Right atrium auricular region (tissue), 2 donors: ENCODE measurements at places on chromosomes 6 and 20. TPM values are rescaled to one million over a fixed set of nuclear protein-coding genes. Genes with fewer than 3 reads are reported as not detected.

DNA sequence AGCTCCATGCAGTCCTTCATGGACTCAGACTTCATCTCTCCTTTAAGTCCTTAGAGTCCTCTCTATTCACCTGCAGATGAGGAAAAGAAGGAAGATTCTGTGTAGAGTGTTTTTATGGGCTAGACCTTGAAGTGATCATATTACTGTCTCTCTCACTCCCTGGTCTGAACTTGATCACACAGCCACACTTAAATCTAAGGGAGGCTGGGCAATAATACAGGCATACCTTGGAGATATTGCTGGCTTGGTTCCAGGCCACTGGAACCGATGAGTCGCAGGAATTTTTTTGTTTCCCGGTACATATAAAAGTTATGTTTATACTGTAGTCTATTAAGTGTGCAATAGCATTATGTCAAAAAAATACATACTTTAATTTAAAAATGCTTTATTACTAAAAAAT, 59.2 kb upstream of the FOXO3 start:
- no peak for DNase-seq

DNA sequence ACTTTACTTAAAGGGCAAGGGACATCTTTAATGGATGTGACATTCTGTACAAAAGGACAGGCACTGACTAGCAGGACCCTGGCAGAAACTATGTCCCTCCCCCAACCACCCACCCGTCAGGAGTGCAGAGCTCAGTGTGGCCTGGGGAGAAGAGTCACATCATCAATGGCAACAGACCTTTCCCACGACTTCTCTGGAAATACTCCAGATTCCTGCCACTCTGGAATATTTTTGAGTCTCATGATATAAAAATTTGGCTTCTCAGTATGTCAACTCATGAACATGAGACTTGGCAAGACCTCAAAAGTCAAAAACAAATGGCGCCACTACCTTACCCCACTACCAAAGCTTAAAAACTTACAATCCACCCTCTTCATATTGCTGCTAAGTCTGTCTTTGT, 118.3 kb downstream of the SLC23A2 start:
- no peak for DNase-seq

DNA sequence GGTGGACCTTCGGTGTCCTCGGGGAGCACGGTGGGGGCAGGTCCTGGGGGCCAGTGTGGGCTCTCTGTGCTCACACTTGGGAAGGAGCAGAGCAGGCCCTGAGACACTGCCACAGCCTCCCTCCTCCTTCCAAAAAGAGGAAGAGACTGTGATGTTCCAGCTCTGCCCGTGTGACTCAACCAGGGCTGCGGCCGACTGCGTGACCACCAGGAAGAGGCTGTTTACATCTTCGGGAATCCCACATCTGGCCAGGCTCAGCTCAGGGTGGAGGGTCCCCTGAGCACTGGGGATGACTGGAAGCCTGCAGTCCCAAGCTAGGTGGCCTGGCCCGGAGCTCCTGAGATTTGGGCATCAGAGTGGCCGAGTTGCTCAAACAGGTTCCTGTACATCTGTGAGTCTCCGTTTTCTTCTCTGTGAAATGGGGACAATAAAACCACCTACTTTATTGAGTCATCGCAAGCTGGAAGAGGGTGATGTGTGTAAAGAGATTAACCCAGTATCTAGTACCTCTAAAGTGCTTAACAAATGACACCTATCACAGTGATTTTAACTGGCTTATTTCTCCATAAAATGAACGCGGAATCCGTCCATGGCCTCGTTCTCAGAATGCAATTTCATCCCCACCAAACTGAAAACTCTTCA, 242.1 kb downstream of the DLL1 start:
- peak; percentile 68 for DNase-seq

GRCh38 chr6:142867988-142868812, 76.8 kb downstream of the HIVEP2 start:
- no peak for DNase-seq

GRCh38 chr6:76174722-76175121, 102.3 kb upstream of the IMPG1 start:
- DNase-seq = no peak

GRCh38 chr6:122423734-122424133, 24.3 kb downstream of the HSF2 start:
- no peak for DNase-seq

GRCh38 chr20:31670371-31671228, 32.9 kb downstream of the COX4I2 start:
- peak; percentile 85 for DNase-seq

DNA sequence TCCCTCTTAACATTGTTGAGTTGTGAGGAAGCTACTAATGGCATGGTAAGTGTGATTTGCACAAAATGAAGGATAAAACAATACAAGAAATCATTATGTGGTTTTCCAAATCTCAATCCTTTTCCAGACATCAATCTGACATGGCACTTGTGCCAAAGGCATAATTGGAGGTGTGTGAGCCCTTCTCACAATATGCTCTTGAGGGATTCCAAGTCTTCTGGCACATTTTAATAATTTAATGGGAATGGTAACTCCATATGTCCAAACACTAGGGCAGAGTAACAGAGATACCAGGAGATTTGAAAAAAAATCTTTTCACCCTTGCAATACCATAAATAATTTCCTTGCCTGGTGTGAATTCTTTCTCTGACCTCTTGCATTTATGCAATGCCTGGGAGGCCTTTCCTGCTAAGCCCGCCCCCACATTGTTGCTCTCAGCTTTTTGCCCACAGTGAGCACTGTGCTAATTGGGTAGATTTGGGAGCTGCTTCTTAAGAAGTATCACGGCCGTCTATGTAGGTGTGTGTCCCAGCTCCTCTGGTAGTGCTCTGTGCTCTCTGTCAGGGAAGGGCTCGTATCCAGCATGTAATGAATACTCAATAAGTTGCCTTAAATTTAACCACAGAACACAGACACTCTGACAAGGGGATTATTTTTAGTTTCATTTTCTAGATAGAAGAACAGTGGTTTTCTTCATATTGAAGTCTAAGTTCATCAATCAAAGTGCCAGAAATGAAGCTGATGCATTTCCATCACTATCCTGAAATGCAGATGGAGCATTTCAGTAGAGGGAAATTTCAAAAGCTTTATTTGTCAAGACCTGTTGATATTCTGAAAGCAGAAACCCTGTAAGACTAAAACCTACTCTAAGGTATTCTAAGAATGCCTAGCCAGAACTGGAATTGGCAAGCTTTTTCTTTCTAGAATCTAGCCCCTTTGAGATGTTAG, 54.4 kb upstream of the CEP85L start:
- no peak for DNase-seq

- no peak for DNase-seq
Observed at GRCh38 chr6:21754891-21755290, 161.3 kb downstream of the SOX4 start.

GRCh38 chr6:14270142-14270893, 152.7 kb downstream of the CD83 start:
- DNase-seq = no peak

DNA sequence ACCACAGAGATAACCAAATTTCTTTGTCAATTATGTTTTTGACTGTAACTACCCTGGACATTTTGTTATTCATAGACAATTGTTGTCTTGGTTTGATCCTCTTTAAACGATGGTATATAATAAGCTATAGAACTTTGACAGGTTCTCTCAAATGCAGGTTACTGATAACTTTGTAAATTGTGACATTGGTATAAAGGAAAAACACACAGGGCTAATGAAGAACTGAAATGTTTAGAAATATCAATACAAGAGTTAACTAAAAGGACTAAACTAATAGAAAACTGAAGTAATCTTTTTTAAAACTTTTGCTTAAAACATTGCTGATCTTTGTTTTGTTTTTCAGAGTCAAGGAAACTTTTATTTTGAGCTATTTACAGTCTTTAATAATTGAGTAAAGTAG, 124.8 kb downstream of the TPBG start:
- no peak for DNase-seq

DNA sequence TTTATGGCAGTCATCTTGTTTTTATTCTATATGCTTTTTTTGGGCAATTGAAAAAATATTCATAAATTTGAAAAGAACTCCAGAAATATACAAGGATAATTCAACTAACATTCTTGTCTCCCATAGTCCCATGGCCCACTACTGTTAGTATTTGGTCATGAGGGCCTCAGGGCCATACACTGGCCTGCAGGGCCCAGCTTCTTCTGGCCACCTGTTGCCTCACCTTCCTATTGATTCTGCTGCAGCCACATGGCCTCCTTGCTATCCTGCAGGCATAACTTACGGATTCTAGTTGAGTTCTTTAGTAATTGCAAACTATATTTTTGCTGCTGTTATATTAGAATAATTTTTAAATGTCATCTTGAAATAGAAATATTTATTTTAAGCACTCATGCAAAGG, 72.6 kb downstream of the SCAND1 start:
- no peak for DNase-seq

GRCh38 chr6:154388803-154389202, 32.2 kb upstream of the IPCEF1 start:
- DNase-seq = no peak

GRCh38 chr20:59993736-59994430, 35.7 kb downstream of the CDH26 start:
- DNase-seq = no peak

DNA sequence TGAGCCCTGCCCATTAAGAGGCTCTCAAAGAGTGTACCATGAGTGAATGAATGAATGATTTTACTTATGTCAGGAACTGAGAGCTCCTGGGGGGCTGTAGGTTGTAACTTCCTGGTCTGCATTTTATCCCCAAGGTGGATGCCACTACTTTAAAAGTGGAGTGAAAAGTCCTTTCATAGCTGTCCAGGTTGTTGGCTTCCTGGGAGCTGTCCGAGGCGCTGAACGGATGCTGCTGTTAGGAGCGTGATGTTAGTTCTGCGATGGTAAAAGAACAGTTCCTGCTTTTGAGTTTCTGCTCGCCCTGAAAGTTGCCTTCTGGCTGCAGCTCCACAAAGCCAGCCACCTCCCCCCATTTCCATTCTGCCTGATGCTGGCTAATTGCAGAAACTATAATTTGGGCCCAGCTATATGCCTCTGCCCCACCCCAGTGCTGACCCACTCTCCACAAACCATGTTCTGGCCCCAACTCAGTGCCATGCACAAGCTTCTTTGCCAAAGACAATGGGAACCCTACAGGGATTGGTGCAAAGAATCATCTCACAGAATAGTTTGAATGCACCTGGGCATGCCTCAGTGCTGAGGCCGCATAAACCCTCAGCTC, 330.9 kb upstream of the CDH4 start:
- no peak for DNase-seq

- no peak for DNase-seq
Observed at GRCh38 chr20:53639647-53640440, 46.2 kb upstream of the ZNF217 start.

The MYB gene
- 0.16 TPM for total RNA-seq

The AFDN gene
- total RNA-seq = 51.6 TPM

The FILIP1 gene
- total RNA-seq = 78.2 TPM
